ENCODE measurements at places on chromosomes 11 and 22. TPM values are rescaled to one million over a fixed set of nuclear protein-coding genes. Genes with fewer than 3 reads are reported as not detected.

Gene FGF3
- total RNA-seq, result not detected

- no peak for DNase-seq
Measured at GRCh38 chr11:62985041-62985750, 429 bp upstream of the SLC22A6 start.

DNA sequence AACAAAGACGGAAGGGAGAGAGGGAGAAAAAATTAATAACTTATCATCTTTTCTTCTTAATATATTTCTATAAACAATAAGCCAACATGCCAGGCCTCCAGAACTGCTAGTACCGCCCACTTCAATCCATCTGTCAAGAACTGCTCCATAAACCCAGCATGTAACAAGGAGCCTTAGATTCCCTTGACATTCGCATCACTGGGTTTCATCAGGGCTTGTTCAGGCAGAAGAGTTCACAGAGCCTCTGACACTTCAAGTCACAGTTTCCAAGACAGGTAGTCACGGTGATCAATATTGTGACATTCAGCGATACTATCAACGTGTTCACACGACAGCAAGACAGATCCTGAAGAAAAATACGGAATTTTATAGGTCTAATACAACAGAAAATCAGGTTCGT is 61.7 kb downstream of the LARGE2 start:
- no peak for DNase-seq

DNA sequence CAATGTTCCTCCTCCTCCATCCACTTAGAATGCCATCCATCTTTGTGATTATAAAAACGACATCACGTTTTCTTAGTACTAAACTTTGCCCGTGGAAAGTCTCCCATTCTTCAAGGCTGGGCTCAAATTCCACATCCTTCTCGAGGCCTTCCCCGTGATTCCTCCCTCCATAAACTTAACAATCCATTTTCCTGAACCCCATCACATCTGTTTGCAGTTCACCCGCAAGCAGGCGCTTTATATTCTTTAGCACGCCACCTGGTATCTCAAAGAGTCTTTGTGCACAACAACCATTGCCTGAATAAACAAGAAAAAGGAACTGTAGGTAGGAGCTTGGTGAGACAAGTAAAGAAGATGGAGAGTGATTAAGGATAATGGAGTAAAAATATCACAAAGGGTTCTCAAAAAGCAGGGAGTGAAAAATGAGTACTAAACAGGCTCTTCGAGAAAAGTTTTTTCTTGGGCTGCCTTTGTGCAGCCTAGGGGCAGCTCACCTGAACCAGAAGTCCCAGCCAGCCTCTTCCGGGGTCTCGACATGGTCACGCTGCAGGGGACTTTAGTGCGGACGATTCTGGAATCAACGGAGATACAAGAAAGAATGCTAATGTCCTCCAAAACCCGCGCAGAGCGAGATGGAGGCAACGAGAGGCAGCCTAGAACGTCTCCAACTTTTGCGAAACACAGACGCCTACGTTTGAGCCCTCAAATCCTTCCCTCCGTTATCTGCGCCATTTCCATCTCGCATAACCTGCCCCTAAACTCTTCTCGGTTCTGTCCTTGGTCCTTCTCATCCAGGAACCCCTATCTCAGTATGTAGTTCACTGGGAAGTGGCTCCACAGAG is 585 bp downstream of the THYN1 start:
- DNase-seq, result no peak

DNA sequence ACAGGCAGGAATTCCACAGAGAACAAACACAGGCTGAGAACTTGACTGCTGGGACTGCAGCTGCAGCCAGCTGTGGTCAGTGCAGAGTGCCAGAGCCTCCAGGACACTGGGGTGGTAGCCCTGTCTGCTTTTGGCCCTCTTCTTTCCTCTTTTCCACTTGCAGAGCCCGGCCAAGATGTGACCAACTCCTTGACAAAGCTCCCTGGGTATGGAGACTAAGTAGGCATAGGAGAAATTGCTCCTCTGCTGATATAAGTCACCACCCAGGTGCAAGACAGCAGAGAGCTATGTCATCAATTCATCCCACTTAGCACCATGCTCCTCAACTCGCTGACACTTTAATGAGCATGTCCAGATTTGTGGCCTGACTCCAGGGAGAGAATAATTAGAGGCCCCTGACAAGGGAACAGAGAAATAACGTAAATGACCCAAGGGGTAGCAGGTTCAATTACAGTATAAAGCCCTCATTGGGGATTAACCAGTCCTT is 369.4 kb upstream of the B3GAT1 start:
- no peak for DNase-seq

Measured in type B pancreatic cell (in vitro differentiated cells).